ENCODE measurements at places on chromosomes 5 and 9.

DNA sequence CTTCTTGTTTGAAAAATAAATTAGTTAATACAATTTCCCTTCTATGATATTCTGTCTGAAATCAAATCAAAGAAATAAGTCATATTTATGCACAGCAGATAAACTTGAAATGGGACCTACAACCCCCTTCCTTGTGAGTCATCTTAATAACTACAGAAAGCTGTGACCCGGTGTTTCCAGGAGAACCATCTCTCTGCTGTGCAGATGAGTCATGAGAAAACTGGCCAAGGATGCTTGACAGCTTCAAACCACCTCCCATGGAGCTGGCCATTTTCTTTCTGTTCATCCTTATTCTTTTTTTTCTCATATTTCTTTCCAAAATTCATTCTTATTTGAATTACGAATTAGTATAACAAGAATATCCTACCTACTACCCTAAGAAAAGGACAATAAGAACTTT lies 43.4 kb upstream of the NR4A3 start:
- DNase-seq, result no peak

DNA sequence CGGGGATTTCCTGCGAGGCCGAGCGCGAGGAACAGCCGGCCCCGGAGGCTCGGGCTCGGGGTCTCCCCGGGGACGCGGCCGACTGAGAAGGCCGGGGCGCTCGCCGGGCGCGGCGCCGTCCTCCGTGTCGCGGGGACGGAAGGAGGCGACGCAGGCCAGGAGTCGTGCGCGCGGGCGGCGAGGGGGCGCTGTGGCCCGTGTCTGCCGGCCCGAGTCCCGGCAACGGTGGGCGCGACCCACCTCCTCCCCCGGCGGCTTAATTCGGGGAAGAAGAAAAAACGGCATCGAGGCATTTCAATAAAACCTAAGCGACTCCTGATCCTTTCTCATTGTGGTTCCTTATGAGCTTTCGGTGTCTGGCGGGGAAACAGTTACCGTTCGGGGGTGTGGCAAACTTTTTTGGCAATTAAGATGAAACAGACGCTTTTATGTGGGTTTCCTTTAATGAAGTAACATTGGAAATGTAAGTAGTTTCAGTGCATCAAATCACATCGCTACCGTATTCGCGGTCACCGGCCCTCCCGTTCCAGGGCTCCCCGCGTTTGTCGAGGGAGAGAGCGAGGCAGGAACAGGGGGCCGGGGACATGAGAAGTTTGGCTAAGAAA lies 3.7 kb upstream of the IRX2 start:
- no peak for DNase-seq

DNA sequence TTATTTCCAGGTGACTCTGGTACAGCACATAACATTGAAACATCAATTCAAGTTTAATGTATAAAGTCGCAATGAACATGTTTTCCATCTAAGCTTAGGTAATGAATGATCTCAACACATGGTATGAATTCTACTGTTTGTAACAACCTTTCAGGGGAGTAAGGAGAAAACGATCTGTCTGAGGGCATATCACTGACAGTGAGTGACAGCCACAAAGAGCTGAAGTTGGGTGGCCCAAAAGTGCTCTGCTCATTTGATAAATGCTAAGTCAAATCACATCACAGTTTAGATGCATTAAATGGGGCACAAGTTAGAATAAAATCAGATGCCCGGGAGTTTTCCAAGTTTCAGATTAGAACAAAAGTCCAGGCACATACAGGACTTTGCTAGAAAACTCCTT lies 1.2 kb downstream of the FANCC start:
- DNase-seq, result no peak

GRCh38 chr9:124309667-124310084 lies 51.9 kb downstream of the NEK6 start:
- no peak for DNase-seq

DNA sequence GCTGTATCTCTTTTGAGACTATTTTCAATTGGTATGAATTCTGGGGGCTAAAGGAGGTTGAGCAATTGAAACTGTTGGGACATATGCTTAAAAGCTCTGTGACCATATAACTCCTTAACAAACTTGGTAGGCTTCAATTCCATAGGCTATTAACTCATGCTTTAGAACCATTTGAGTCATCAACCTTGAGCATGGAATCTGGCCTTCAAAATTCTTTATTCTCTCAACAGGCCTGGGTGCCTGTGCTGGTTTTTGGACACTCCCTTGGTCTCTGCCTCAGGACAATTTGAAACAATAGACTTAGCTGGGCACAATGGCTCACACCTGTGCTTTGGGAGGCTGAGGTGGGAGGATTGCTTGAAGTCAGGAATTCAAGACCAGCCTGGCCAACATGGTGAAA lies 61.4 kb upstream of the EPB41L4A start:
- DNase-seq, result no peak

- DNase-seq, result no peak
Observed at GRCh38 chr9:16532681-16533450, 337.6 kb downstream of the BNC2 start.

DNA sequence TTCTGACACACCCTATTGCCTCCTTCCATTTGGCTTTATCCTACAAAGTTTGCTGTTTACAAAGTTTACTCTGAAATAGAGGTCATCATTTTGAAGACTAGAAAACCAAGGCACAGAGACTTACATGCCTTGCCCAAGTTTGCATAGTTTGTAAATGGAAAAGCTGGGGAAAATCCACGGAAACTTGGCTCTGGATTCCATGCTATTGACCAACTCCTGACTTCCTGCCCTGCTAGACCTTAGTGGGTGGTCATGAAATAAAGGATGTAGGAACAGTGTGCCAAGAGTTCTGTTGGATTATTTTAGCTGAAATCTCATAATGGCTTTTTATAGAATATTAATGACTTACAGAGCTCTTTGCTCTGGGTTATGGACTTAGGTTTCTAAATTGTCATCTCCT lies 69.5 kb downstream of the GRIA1 start:
- DNase-seq, result no peak

DNA sequence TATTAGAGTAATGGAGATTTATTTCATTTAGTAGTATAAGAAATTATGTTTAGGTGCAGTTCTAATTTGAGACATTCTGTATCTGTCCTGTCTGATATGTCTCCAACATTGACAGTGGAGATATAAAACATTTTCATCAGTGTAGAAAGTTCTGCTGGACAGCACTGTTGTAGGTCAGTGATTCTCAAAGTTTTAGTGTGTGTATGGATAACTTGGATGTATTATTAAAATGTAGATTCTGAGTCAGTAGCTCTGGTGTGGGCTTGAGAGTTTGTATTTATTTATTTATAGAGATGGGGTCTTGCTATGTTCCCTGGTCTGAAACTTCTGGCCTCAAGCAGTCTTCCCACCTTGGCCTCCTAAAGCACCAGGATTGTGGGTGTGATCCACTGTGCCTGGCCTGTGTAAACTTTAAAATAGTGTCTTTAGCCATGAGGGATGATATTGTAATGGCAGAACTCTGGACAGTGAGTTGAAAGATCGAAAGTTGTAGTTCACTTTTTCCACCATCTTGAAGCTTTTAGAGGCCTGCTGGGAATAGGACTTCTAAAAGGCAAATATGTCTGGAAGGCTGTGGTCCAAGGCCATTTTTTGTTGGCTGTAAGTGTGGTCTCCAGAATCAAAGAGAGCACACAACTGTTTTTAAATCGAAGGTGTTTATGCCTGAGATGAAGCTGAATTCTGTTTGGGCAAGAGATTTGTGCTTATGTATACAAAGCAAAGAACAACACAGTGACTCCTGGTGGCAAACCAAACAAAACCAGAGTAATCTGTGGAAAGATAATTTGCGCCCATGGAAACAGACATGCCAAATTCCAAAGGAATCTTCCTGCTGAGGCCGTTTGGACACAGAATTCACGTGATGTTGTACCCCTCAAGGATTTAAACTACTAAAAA lies 12.4 kb downstream of the UBAP1 start:
- DNase-seq, result no peak

GRCh38 chr5:99795031-99795430 lies 740.1 kb upstream of the FAM174A start:
- no peak for DNase-seq

GRCh38 chr9:89526667-89527066 lies 28.8 kb upstream of the SEMA4D start:
- DNase-seq, result no peak

GRCh38 chr9:112787978-112788377 lies 37.4 kb downstream of the SNX30 start:
- DNase-seq, result no peak

DNA sequence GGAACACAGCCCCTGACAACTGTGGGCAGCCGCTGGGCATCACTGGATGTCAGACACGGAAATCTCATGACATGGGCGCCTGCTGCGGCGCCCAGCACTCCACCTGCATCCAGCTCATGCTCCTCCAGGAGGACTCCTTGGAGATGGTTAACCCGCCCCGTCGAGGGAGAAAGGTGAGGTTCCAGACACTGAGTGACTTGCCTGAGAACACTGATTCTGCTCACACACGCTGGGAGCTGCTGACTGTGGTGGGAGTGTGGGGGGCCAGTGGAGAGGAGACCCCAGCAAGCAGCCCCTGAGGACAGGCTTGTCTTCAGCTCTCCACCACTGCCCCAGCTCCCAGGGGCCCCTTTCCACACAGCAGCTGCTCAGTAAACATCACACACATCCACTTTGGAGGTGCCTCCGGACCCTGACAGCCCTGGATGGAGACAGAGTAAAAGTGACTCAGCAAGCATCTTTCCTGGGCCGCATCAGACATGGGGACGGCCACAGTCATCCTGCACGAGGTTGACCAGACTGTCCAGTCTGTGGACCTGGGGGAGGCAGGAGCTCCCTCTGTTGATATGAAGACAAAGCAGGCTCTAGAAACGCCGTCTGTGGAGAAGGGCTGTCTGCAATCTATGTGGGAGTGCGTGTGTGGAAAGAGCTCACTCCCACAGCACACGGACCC lies 283.7 kb upstream of the IRX4 start:
- no peak for DNase-seq

DNA sequence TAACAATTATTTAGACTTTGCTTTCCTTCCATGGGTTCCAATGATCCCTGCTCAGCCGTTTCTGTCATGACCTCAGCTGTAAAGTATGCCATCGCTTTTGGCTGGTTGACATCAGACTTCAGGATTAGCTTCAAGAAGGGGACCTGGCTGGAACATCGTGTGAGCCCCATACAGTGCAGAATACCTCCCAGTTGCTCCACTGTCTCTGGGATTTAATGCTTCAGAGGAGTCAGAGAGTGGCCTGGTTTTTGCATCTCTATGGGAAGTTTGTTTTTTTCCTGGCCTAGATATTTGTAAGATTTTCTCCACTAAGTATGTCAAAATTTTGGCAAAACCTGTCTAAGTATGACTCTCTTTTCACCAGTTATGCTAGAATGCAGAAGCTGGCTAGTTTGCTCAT lies 216.9 kb downstream of the GABBR2 start:
- DNase-seq, result no peak

GRCh38 chr5:37071901-37072581 lies 177.1 kb downstream of the CPLANE1 start:
- no peak for DNase-seq

- peak; percentile 62 for DNase-seq
Observed at GRCh38 chr5:139651043-139651834, 3.1 kb downstream of the CXXC5 start.

GRCh38 chr5:136781464-136781863 lies 416.1 kb upstream of the TRPC7 start:
- DNase-seq, result no peak

DNA sequence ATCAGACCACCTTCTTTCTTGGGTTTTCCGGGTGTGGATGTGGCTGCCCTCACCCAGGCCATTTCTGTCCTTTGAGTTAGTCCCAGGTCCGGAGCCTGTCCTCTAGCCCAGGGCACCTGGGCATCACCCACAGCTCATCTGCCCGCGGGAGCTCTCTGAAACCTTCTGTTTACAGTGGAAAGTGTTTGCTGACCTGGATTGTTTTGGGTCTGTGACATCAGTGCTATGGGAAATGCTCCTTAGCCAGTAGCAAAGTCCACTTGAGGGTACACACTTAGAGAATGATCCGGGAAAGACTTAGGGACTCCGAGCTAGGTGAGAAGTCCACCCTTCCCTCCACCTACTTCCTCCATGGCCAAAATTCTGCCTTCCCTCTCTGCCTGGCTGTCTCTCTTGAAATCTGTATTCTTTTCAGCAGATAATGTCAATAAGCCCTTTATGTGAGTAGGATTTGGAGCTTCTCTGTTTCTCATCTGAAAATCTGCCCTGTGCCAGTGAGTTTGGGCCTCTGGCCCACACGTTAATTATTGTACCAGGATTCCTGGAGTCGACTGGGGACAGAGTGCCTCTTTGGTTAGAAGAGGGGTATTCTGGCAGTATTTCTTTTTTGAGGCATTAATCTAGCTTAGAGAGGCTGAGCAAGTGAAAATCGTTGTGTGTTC lies 19.9 kb downstream of the ABLIM3 start:
- DNase-seq, result peak; percentile 12

DNA sequence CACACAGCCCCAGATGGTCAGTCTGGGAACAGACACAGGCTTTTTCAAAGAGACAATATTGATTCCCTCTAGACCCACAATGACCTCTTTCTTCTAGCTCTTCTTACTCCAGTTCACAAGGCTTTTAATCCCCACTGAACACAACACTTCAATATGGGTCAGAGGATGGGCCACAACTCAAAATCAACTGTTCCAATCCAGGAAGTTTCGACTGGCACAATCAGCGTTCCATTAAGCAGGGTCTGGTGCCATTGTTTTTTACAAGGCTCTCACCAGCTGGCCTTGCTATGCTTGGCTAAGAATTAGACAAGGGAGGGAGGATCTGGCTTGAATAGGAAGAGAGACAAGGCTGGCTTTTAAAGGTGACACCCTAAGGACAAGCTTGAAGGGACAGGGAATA lies 199.4 kb upstream of the SLC24A2 start:
- DNase-seq, result no peak

DNA sequence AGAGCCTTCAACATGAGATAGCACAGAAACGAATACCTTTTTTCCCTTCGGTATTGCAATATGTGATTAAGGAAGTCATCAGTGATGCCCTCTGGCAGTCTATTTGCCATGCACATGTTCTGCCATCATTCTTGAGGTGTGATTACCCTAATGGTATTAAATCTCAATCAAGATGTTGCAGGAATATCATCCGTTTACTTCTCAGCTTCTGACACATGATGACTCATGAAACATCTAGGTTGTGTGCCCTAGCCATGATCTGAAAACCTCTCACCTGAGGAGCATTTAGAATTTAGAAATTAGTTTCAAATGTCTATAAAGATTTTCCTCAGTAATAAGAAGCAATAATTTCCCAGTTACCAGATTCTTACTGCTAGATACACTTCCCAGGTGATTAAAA lies 209.1 kb downstream of the ADGRV1 start:
- no peak for DNase-seq

- DNase-seq, result no peak
Observed at GRCh38 chr5:104096451-104096850, 533.9 kb upstream of the NUDT12 start.

- DNase-seq, result no peak
Observed at GRCh38 chr9:119677811-119678505, 308.7 kb upstream of the BRINP1 start.

Data from SHP77 (cell line).